ENCODE measurements at places on chromosomes 11 and 22. TPM values are rescaled to one million over a fixed set of nuclear protein-coding genes. Genes with fewer than 3 reads are reported as not detected.

- DNase-seq: no peak
Measured at GRCh38 chr22:39155421-39155820, 2.9 kb upstream of the CBX7 start.

GRCh38 chr11:16287630-16288280, 68.6 kb downstream of the SOX6 start:
- DNase-seq: no peak

- DNase-seq: no peak
Measured at GRCh38 chr11:71551711-71552110, 3.5 kb downstream of the KRTAP5-9 start.

DNA sequence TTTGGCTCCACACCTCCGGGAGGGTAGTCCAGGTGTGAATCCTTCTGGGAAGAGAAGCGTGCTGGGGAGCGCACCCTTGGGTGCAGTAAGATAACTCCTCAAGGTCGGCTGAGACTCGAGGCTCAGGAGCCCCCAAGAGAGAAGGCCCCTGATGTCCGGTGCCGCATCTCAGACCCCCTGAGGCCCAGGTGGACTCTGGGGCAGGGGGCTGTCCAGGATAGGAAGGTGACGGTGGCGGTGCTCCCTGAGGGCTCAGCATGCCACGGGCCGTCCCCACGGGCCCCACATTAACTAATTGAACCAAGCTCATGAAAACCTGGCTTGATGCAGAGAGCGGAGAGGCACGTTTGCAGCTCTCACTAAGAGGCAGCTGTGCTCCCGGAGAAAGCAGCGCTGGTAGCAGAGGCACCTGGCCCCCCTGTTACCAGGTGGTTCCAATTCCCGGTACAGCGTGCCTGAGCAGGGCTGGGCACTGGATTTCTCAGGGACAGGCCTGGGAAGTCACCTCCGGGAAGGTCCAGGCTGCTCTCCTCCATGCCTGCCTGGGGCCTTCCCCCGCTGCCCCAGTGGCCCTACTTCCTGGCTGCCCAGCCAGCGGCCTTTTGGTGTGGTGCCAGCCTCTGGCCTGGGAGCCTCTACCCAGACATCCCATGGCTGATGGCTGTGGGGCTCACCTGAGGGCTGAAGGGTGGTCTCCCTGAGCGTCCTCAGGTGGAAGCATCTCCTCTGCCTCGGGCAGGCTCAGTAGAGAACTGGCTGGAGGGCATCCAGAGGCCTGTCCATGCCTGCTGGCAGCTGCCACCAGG, 1.1 kb downstream of the KCNQ1 start:
- no peak for DNase-seq

MRGPRX3 gene
- total RNA-seq: not detected

DNA sequence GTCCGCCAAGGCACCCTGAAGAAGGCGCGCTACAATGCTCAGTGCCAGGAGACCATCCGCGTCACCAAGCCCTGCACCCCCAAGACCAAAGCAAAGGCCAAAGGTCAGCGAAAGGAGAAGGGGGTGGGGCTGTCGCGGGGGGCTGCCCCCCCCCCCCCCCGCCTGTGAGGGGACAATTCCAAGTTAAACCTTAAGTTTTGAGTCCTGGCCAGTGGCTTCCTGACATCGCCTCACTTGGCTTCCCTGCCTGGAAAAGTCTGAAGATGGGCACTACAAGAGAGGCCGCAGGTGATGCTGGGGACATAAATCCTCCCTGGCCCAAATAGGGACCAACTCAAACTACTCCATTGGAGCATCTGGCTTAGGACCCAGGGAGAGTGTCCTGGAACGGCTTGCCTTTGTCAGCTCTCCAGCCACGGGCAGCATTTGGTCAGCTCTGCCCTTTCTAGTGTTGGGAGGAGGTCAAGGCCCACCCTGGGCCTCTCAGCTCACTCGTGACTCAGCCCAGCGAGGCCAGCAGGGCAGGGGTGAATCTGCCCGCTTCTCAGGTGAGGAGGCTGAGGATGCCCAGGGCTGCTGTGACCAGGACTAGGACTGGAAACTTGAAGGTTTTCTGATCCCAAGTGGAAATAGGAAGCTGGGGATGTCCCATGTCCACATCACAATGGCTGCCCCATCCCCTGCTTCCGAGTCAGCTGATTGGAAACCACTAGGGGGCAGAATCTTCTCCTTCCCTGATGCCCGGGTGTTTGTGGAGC, 1.4 kb downstream of the MDK start:
- no peak for DNase-seq

GRCh38 chr11:114147375-114148012, 88.0 kb downstream of the ZBTB16 start:
- DNase-seq: no peak

- no peak for DNase-seq
Measured at GRCh38 chr22:25880524-25880923, 138.5 kb downstream of the MYO18B start.

DNA sequence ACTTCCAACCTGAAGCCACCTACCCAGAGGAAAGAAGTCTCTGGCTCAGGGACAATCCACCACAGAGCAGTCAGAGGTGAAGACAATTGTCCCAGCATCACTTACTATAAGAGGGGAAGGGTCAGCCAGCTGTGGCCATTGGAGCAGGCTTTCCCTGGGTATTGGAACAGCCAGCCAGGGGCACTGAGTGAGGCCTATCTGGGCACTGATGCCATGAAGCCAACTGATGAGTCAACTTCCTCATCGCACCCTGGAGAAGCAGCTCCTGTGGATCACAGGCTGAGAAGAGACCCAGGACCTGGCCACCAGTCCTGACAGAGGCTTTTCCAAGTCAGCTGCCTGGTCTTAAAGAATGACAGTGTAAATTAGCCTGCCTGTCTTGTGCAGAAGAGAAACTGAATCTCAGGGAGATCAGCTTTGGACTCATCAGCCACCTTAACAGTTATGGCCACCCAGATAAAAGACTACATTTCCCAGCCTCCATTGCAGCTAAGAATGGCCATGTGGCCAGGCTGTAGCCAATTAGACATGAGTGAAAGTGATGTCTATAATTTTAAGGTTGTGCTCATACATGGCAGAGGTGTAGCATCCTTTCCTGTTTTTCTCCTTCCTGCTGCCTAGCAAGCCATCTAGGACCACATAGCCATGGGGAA, 19.0 kb downstream of the CHST1 start:
- DNase-seq: no peak

CPT1B gene
- 17.6 TPM for total RNA-seq

GRCh38 chr11:46649180-46649738, 31.9 kb downstream of the ATG13 start:
- DNase-seq: no peak

OR10D3 gene
- not detected for total RNA-seq

DNA sequence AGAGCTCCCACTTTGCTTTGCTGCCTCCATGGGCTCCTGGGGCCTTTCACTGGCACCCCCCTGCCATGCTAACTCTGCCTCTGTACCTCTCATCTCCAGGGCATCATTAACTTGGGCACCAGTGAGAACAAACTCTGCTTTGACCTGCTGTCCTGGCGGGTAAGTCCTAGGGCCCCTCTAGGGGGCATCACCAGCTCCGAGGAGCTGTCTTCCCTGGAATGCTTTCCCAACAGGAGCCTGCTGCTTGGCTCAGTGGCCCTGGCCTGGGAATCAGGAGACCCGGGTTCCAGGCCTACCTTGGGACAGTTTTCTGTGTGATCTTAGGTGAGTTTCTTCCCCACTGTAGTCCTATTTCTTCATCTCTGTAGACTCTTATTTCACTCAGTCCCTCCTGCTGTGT, 5.1 kb downstream of the ACCS start:
- DNase-seq: no peak

NDUFV1 gene
- 257 TPM for total RNA-seq

OAF gene
- total RNA-seq: 12.7 TPM

FOLH1 gene
- total RNA-seq: 2.5 TPM

- no peak for DNase-seq
Measured at GRCh38 chr11:68968306-68969250, 12.2 kb downstream of the MRGPRD start.

- no peak for DNase-seq
Measured at GRCh38 chr22:33382436-33382835, 324.3 kb upstream of the SYN3 start.

GRCh38 chr11:32939046-32939445, 46.4 kb downstream of the QSER1 start:
- no peak for DNase-seq

DNA sequence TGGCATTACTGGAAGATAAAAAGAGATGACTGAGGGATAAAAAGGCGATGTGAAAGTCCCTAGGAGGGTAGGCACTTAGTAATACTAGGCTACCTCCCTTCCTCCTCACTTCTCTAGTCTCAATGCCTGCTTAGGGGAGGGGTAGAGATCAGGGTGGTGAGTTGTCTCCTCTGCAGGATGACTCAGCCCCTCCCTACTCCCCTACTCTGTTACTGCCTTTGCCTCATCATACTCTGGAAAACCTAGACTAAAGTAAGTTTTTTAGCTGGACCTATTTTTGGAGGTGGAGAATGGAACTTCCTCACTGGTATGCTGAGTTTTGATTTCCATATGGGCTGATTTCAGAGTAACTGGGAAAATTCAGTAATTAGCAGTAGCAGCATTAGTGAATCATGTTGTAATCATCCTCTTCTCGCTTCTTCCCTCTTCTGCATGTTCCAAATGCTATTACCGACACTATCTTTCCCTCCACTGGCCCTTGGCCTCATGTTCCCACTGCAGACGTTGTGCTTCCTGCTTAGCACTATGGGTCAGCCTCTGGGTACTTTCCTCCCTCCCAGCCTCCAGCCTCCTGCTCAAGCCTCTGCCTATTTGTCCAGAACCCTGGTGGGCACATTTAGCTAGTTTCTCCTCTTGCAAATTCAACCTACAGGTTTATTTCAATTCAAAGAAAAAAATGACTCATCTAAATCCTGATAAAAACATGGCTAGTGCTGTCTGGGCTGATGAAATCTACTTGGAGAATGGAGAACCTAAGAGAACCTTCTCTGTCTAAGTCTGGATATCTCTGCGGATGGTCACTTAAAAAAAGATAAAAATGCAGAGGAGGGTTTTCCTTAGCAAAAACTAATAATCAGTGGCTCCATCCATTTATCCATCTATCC, 281.7 kb downstream of the ST3GAL4 start:
- DNase-seq: no peak

UBQLN3 gene
- total RNA-seq: not detected

FDXACB1 gene
- 1.1 TPM for total RNA-seq

DNA sequence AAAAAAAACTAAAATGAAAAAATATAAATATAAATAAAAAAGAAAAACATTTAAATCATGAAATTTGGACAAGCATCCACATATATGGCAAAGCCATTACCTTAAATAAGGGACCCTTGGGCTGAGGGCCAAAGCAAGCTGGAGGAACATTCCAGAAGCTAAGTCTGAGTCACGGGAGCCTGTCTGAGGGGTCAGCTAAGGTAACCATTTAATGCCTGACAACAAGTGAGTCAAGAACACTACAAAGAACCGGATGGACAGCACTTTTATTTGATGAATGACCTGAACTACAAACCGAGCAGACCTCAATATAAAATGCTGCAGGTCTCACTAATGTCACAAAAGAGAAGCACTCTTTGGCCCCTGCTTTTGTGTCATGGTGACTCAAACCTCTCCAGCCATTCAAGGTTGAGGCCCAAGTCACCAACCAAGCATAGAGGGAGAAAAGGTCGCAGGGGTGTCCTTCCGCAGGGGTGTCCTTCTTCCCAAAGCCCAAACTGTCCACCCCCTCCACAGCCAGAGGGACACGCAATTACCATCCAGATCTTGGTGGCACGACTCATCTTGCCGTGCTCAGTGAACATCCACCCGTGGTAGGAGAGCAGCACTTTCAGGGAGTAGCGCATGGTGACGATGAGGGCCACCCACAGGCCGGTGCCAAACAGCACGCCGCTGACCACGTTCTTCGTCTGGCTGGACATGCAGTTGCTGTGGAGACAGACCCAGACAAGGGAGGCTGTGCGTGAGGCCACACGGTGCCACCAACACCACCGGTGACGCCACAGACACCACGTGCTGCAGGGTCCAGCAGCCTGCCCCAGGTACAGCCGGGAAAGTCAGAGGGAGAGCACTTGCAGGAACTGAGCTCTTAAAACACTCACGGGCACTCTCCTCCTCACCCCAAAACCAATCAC, 34.5 kb downstream of the CPT1A start:
- no peak for DNase-seq

OR52I1 gene
- not detected for total RNA-seq

OSM gene
- 5.7 TPM for total RNA-seq

DAGLA gene
- 3.1 TPM for total RNA-seq

INS gene
- total RNA-seq: not detected

Data from esophagus squamous epithelium (tissue), 5 donors.